ENCODE measurements at places on chromosomes 1 and 21.
A peak's percentile ranks its signal among the peaks of the same experiment; 100 is the strongest.

DNA sequence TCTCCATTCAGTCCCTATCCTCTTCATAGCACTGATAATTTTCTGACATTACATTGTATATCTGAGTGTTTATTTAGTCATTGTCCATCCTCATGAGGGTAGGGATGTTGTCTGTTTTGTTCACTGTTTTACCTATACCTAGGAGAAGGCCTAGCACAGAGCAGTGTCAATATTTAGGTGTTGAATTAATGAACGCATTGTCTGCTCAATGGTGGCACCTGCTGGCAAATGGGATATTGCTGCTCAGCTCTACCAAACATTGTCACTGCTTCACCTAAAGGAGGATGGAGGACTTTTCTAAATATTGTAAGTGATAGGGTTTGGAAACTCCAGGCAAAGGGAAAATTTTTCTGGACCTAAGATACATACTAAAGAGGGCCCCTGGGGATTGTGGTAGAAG, 243.9 kb downstream of the RRAGC start:
- DNase-seq = no peak

GRCh38 chr1:59156051-59156450, 140.8 kb upstream of the FGGY start:
- no peak for DNase-seq

DNA sequence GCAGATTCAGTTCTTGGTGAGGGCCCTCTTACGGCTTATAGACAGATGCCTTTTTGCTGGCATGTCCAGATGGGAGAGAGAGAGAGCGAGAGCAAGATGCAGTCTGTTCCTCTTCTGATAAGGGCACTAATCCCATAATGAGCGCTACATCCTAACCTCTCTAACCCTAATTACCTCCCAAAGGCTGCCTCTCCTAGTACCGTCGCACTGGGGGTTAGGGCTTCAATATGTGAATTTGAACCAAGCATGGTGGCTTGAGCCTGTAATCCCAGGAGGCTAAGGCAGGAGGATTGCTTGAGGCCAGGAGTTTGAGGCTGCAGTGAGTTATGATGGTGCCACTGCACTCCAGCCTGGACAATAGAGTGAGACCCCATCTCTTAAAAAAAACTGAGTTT, 10.5 kb upstream of the SDE2 start:
- DNase-seq = no peak

DNA sequence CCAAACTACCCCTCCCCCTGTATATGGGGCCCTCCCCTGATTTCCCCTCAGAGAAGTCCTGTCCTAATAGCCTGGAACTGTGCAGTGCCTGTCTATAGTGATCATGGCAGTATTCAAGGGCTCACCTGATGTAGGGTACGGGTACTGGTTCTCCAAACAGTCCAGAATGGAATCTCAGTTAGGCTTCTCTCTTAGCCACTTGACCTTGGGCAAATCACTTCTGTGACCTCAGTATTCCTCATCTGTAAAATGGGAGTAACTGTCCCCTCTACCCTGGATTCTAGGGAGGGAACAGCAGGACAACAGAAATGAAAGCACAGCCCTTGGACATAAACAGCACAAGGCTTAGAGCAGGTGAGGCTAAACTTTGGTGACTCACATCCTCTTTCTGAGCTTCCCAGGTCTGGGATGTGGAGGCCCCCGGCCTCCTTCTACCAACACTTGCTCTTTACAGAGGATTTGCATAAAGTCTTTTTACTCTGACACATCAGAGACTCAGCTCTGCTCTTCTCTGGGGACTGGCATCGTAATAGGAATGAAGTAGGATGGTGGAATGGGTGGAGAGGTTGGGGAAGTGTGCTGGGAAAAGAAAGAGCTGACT, 20.0 kb upstream of the PDZK1IP1 start:
- no peak for DNase-seq

- DNase-seq = no peak
Observed at GRCh38 chr1:226428348-226428747, 20.5 kb upstream of the PARP1 start.

DNA sequence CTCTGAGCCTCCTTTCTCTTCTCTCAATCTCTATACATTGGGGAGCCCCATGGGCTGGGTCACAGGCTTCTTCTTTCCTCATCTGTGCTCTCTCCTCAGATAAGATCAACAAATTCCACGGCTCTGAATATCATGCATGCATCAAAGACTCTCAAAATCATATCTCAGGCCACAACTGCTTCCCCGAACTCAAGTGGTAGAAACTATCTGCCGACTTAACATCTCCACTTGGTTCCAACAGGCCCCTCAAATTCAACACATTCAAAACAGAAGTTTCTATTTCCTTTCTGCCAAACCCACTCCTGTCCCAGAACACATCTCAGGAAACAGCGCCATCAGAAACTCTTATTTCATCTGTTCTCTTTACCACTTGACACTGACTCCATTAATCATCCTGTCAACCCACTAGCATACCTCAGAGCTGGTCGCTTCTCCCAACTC, 16.7 kb downstream of the DDX59 start:
- DNase-seq = no peak

DNA sequence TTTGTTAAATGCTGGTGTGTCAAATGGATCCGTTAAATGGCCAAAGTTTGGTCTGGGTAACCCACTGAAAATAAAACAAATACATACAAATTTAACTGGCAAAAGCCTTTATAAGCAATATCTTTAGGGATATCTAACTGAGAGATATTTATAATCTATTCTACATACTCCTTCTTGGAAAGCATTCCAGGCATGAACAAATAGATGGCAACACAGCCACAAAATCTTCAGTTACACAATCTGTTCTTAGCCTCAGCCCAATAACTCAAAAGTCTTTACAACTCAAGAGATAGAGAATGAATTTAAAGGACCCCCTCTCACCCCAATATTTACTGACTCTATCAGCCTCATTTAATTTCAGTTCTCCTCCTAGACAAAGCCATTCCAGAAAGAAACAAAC, 58.7 kb downstream of the NRDC start:
- DNase-seq = no peak

DNA sequence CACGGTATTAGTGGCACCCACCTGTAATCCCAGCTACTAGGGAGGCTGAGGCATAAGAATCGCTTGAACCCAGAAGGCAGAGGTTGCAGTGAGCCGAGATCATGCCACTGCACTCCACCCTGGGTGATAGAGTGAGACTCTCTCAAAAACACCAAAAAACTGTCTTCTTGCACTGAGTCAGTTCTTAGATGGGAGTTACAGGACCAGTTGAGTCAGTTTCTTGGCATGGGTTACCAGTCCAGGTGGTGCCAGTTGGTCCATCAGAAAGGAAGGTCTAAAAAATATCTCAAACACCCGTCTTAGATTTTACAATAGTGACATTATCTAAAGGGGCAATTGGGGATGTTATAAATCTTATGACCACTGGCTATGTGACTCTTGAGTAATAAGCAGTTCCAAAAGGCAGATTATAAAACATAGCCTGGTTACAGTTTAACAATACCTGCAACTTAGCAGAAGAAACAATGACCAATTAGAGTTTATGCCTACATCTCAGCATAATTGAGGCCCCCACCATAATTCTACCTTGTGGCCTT, 206.9 kb upstream of the FGGY start:
- no peak for DNase-seq

DNA sequence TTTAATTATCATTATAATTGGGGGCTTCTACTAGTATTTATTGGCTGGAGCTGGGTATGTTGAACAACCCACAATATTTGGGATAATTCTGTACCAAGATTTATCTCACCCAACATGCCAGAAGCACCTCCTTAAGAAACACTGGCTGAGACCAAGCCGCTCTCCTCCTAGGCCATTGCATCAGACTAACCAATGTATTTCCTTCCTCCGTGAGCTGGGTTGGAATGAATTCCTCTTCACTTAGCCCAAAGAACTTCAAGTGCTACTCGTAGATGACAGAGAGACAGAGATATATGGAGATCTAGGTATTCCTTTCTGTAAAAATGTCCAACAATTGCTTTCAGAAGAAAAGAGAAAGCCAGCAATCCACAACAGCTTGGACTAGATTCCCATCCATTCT, 87.2 kb upstream of the ETS2 start:
- DNase-seq = no peak

DNA sequence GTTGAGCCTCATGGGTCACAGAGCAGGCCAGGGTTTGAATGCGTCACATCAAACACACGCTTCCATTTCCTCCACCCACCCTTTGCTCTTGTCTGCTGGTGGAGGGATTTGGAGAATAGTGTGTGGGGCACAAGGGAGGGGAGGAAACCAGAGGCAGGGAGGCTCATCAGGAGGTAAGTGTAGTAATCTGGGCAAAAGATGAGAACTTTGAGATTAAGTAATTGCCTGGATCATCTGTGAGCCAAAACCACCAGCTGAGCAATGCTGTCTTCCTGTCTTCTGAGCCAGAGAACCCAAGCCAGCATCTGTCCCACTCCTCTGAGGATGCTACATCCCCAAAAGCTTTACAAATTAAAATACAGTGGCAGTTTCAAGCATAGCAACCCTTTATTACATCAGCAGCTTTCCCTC, 45.2 kb downstream of the C8B start:
- DNase-seq = no peak

- peak; percentile 50 for DNase-seq
Observed at GRCh38 chr1:117754061-117754969, 148.5 kb downstream of the TENT5C start.

DNA sequence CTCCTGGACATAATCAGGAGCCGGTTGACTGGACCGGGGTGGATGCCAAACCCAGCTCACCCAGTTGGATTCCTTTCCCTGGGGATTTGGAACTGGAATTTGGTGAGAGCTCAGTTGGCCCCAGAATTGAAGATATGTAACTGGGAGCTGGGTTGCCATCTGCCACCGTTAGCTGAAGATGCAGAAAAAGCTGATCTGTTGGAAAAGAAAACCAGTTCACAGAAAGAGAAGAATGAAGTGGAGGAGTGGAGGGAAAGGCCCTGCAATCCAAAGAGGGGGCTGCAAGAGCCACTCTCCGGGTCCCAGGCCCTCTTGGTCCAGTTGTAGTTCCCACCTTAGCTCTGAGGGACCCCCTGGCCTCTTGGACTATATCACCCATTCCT, 16.0 kb downstream of the TEX35 start:
- DNase-seq = no peak

- no peak for DNase-seq
Observed at GRCh38 chr1:1599935-1600860, at the start of gene FNDC10. Gene FNDC10 (minus strand): TSS chr1:1600135. CDS start chr1:1600015, 120 bp downstream.

DNA sequence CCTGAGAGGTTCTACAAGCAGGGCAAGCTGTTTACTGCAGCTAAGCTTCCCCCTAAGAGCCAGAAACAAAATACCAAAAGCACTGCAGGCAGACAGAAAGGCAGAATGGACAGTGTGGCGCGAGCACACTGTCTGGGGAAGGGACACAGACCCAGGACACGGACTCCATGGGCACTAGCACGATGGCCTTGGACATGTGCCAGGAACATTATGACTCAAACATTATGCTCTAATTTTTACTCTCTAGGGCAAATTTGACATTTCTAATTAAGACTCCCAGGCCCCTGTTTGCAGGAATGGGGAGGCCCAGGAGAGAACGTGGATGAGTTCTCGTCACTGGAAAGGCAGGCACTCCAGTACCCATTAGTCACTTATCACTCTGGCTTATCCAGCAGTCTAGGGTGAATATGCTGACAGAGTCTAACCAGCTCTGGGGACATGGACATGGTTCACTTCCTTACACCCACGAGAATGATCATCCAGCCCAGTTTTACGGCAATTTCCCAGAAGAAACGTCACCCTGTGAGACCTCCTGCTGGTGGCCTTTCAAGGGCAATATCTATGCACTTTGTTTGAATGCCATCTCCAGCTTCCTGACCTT, 45.1 kb downstream of the CAPN8 start:
- DNase-seq = no peak

DNA sequence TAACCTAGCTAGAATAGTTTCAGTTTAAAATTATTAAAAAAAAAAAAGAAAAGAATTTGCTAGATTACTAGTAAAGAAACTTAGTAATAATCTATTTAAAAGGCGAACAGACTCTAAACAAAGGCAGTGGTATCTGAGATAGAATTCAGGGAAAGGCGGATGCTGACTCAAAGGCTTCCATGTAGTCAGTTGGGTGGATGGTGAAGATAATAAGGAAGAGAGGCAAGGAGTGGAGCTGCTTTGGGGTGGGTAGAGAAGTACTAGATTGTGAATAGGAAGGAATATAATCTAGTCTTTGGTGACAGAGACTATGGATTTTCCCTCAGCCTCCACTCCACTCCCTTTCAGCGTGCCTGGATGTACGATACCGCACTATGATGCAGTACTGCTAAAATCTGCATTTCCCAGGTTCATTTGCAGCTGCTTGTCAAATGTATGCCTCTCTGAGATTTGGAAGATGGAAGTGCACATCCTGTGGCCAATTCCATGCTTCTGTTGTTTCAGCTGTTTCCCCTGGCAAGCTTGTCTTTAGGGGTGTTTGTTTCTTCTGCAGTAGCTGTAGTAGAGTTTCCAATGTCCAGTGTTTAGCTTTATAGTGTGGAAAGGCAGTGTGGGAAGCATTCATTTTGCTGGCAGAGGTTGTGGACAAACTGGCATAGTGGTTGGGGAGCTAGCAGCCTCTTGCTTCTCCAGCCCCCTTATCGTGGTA, 184.6 kb upstream of the NRIP1 start:
- DNase-seq = peak; percentile 0

DNA sequence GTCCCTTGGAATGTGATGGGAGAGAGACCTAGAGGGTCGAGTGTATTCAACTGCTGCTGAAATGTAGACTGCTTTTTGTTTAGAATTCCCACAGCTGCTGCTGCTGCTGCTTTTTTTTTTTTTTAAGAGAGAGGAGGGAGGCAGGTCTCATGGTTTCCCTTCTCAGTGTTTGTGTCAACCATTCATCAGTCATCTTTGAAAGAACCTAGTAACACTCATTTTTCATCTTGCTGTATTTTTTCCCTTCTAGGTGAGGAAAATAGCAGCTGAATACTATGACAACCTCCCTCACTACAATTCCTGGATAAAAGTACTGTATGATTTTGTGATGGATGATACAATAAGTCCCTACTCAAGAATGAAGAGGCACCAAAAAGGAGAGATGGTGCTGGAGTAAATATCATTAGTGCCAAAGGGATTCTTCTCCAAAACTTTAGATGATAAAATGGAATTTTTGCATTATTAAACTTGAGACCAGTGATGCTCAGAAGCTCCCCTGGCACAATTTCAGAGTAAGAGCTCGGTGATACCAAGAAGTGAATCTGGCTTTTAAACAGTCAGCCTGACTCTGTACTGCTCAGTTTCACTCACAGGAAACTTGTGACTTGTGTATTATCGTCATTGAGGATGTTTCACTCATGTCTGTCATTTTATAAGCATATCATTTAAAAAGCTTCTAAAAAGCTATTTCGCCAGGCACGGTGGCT, 9.2 kb downstream of the DEGS1 start:
- DNase-seq = no peak

DNA sequence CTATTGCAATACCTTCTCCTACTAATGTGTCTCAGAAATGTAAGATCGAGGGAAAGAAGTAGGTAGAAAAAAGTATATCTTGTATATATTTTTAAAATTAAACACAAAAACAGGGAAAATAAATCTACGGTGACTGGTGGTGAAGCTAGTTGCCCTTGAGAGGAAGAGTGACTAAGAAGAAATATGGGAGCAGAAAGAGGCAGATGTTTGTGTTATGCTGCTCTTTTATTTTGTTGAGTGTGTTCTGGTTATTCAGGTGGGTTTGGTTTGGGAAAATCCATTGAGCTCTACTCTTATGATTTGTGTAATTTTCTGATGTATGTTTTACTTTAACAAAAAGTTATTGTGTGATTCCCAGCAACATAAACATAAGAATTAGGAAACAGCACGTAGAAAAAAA, 444.9 kb upstream of the B3GALT2 start:
- DNase-seq = no peak
